ENCODE measurements at places on chromosomes 16 and 17.

DNA sequence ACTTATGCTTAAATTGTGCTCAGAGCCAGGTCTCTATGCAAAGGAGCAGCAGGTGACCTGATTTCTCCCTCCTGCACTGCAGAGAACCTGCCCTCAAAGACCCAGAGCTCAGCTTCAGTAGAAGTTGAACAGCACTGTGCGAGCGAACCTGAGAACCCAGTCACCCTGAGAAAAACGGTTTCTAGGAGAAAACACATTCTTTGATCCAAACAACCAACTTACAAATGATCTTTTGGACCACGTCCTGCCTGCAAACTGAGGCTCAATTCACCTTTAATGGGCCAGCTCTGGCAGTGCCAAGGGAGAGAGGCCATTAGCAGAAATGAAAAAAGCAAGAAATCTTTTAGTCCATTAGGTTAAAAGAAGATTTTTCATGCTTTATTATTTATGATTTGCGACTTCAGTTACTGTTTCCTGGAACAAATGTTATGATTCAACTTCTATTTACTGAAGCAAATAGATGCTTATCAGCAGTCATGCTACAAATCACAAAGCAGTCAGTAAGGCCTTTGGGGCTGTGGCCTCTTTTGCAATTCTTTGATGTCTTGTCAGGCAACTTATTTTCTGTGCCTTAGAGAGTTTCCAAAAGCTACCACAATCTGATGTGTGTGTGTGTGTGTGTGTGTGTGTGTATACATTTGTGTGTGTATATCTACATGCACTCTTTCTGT lies 65.7 kb upstream of the LRRC37A3 start:
- no peak for DNase-seq

DNA sequence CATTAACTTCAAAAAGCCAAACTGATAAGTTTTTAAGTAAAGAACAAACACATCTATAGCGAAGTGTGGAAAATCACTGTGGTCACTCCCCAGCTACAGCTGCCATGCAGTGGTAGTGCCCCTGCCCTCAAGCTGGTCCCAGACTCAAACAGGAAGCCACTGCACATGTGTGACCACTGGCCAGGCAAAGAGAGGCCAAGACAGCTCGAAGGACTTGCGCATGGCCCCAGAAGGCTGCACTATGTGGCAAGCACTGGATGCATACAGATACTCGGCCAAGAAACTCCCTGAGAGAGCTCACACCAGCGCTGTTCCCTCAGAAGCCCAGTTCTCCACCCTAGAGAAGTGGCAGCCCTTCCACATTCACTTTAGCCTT lies 82.4 kb downstream of the ANKRD11 start:
- no peak for DNase-seq

DNA sequence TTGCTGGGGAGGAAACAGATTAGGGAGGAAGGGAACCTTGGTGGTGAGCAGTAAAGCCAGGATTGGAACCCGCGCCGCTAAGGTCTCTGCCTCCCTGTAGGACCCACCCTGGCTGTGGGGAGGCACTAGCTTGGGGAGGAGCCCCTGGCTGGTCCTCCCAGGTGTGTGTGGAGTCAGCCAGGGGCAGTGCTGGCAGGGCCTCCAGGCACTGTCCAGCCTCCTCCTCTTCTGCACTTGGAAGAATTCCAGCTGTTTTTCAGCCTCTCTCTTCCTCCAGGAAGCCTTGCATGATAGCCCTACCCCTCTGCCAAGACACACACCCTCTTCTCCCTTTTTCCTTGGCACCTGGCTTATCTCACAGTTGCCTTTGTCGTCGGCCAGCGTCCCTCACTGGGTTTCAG lies 34.8 kb downstream of the TMEM235 start:
- DNase-seq = no peak

GRCh38 chr16:16062023-16062937 lies 112.9 kb downstream of the ABCC1 start:
- DNase-seq = peak; percentile 29

DNA sequence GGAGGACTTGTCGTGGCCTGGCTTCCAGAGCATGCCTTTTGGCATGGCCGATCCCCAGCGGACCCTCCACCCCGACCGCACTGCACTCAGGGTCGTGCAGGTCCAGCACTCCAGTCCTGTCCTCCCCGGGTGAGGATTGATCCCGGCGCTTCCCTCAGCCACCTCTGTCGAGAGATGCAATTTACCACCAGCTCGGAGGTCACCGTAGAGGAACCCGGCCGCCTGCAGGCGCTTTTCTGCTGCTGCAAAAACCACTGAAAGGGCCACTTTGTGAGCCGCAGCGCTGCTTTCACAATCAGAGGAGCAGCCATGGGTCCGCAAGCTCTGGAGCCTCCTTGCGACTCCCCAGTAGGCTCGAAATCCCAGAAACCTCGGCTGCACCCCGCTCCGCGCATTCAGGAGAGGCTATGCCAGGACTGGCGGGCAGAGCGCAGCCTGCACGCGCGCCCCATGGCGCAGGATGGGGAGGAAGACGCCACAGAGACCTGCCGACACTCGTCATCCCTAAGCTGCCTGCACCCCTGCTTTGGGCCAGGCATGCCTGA lies 134.2 kb downstream of the HS3ST2 start:
- no peak for DNase-seq

GRCh38 chr17:61872099-61872498 lies 8.8 kb upstream of the BRIP1 start:
- no peak for DNase-seq

DNA sequence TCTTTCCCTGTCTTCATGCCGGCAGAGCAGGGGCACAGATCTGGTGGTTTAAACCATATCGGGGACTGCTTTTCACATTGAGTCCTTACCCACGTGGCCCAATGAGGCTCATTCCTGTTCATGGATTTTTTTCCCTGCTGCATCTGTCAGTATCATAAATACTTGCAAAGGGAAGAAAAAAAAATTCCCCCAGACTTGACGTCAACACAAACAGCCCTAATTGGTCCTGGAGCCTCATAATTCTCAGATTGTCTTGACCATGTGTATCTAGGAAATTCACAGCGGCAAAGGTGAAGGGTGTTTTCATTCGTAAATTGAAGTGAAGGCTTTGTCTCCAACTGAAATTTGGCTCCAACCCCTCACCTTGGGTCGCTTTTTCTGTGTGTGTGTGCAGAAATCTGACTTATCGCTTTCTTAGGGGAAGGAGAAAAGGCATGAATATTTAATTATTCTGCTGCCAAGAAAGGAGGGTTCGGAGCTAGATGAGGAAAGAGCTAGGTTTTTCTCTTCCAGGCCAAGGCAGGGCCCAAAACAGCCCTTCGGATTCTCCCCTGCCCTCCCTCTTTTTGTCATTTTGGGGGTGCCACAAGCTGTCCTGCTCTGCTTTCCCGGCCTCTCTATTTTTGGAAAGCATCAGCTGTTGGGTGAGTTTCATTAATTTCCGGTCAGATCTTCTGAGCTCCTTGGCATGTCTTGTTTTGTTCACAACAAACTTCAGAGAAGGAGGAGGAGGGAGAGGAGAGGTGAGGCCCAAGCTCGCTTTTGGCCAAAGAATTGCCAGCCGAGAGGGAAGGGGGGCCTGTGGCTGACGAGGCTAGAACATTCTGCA lies 17.8 kb upstream of the CIBAR2 start:
- DNase-seq = no peak

DNA sequence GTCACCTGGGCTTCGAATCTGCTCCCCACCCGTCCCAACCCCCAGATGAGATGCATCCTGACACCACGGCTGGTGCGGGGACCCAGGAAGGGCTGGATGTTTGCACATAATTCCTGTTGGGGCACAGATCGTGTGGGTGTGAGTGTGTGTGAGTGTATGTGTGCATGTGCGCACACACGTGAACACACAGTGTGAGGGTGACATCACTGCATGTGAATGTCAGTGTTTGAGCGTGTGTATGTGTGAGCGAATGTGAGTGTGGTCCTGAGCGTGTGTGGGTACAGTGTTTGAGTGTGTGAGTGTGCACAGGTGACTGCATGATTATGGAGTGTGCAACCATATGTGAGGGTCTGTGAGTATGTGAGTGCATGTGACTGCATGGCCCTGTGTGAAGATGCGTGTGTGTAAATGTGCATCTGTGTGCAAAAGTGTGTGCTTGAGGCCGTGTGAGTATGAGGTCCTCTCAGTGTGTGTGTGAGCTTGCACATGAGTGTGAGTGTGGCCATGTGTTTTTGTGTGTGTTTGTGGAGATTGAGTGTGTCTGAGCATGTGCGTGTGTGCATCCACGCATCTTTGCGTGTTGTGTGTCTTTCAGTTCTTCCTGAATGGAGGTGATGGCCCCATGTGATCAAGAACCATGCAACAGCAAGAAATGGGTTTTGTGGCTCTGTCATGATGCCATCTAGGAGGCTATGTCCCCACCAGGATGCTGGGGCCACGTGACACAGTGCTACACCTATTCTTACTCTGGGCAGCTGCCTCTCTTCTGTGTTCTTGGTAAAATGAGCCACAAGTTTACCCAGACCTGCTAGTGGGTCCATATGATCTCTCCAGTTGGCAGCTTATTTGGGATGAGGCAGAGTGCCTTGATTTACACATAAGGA lies 70.5 kb upstream of the GCSH start:
- no peak for DNase-seq

DNA sequence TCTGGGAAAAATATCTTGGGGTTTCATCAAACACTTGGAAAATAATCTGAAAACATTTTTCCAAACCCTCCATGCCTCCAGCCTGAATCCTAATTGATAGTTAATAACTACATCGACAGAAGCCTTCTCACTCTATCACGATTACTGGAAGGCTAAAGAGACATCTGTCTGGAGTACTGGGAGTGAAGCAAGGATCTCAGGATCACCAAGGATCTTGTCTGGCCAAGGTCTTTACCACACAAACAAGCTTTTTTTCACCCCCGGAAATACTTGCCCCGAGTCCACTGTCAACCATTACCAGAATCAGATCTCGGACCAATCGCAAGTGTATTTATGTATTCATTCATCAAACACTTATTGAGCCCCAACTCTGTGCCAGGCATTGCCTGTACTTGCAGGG lies 28.3 kb upstream of the CRISPLD2 start:
- DNase-seq = no peak

DNA sequence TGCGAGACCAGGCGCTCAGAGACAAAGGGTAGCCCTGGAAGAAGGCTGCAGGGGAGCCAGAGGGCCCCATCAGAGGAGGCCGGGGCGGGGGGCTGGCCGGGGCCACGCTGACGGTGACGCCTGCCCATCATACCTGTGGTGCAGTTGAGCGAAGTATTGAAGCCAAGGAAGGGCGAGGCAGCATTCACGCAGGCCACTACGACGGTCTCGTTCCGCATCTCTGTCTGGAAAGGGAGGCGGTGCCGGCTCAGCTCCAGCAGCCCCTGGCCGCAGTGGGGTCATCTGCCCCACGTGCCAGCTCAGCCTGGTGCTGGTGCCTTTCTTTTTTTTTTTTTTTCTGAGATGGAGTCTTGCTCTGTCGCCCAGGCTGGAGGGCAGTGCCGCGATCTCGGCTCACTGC lies 4.9 kb upstream of the MRPL28 start:
- no peak for DNase-seq

DNA sequence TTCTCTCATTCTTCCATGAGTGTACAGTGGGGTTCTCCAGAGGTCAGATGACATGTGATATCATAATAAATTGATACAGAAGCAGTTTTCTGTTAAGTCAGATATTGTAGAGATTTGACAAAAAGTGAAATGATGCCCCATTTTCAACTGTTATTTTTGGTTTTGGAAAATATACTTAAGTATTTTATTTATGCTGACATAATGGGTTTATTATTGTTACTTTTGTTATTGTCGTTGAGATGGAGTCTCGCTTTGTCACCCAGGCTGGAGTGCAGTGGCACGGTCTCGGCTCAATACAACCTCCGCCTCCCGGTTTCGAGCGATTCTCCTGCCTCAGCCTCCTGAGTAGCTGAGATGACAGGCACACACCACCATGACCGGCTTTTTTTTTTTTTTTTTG lies 94.4 kb downstream of the DNAH9 start:
- no peak for DNase-seq

GRCh38 chr16:49596648-49597291 lies 223.2 kb downstream of the C16orf78 start:
- no peak for DNase-seq

- no peak for DNase-seq
These were observed 198.8 kb upstream of the CIBAR2 start for GRCh38 chr16:85310868-85311585.

DNA sequence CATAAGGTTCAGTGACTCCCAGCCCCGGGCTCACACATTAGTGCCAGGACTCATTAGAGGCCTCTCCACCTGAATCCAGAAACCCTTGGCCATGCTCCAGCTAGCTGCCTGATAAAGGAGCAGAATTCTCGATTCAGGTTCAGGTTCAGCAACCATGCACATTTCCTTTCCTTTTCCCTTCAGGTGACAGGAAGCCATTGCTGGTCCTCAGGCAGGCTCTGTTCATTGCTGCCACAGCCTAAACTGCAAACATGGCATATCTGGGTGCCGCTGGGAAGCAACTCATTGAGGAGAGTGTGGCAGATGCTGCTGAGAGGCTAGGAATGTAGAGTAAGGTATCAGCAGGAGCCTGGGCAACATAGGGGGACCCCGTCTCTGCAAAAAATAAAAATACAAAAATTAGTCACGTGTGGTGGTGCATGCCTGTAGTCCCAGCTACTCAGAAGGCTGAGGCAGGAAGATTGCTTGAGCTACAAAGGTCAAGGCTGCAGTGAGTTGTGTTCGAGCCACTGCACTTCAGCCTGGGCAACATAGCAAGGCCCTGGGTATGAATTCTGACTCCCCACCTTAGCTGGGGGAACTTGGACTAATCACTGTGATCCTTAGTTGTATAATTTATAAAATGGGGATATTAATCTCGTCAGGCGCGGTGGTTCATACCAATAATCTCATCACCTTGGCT lies 28.7 kb downstream of the ARL4D start:
- no peak for DNase-seq

DNA sequence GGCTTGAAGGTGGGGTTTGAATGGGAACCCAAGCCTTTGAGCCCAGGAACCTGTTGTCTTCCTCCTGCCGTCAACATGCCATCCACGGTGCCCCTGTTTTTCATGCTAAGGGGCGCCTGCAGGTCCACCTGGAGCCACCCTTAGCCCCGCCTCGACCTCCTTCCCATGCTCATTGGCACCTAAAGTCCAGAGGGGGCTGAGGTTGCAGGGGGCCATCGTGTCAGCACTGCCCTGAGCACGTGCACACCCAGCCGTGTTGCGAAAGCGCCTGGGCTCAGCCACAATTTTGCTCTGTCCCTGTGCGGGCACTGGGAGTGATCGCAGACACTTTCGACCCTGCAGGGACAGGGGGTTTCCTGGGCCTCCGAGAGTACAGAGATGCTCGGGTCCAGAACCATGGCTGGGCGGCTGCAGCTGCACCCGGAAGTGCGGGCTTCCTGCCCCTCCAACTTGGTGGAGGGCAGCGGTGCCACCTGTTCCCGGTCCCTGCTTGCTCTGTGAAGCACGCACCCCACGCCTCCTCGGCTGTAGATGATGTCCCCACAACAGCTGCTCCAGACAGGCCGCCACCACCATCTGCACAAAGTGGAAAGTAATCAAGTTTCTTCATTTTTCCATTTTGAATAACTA lies 454.7 kb downstream of the CDH8 start:
- no peak for DNase-seq

DNA sequence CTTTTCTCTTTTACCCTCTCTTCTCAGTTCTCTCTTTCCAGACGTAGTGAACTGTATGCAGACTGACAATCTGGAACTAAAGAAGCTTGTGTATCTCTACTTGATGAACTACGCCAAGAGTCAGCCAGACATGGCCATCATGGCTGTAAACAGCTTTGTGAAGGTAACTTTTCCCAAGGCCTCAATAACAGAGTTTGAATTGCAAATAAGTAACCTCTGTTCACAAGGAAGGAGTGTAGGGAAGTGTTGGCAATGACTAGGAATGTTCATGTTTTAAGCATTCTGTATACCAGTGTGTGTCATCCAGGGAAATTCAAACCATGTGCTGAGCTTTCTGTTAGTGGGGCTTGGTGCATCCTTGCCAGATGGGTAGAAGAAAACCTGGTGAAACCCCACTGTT lies 18.6 kb downstream of the AP2B1 start:
- no peak for DNase-seq

Data from mucosa of gallbladder (tissue), 1 donor.